Renal pelvis (tissue), 12 donors: ENCODE measurements at places on chromosomes 4 and X. TPM values are rescaled to one million over a fixed set of nuclear protein-coding genes. Genes with fewer than 3 reads are reported as not detected.

Gene CDS1
- 24.3 TPM for polyA plus RNA-seq

Gene NALF2
- 0.55 TPM for polyA plus RNA-seq

Gene IL1RAPL2
- polyA plus RNA-seq, result 1.5 TPM

Gene XPNPEP2
- 87.7 TPM for polyA plus RNA-seq

Gene GPC4
- 21.5 TPM for polyA plus RNA-seq

Gene CYLC1
- not detected for polyA plus RNA-seq

Gene NOP14
- 29.7 TPM for polyA plus RNA-seq

Gene REELD1
- polyA plus RNA-seq, result 0.90 TPM

Gene CRMP1
- polyA plus RNA-seq, result 62.6 TPM

Gene GIMD1
- not detected for polyA plus RNA-seq

Gene GAGE13
- not detected for polyA plus RNA-seq

Gene CXCL11
- polyA plus RNA-seq, result 0.38 TPM

Gene PABPC1L2A
- not detected for polyA plus RNA-seq

Gene C4orf50
- polyA plus RNA-seq, result 0.01 TPM

Gene GK
- 70.2 TPM for polyA plus RNA-seq

Gene NR0B1
- polyA plus RNA-seq, result 0.14 TPM

Gene GUCY1A1
- polyA plus RNA-seq, result 60.0 TPM

Gene MAML3
- polyA plus RNA-seq, result 17.6 TPM

Gene CT45A9
- polyA plus RNA-seq, result not detected

Gene ADGRL3
- polyA plus RNA-seq, result 22.2 TPM

Gene SPINK2
- not detected for polyA plus RNA-seq

Gene CNKSR2
- 1.3 TPM for polyA plus RNA-seq

Gene PYURF
- polyA plus RNA-seq, result 116 TPM

Gene CDX4
- not detected for polyA plus RNA-seq

Gene NEUROG2
- not detected for polyA plus RNA-seq

Gene SSX1
- not detected for polyA plus RNA-seq

Gene CFAP299
- polyA plus RNA-seq, result 0.60 TPM

Gene PNPLA4
- polyA plus RNA-seq, result 28.3 TPM

Gene GPM6B
- polyA plus RNA-seq, result 21.4 TPM

Gene BEND4
- 0.95 TPM for polyA plus RNA-seq

Gene CPE
- polyA plus RNA-seq, result 152 TPM

Gene AR
- 3.0 TPM for polyA plus RNA-seq

Gene TCEAL3
- 39.0 TPM for polyA plus RNA-seq

Gene FRAS1
- polyA plus RNA-seq, result 102 TPM

Gene TRPC5OS
- 0.16 TPM for polyA plus RNA-seq

Gene LRAT
- 1.8 TPM for polyA plus RNA-seq

Gene P2RY4
- 0.68 TPM for polyA plus RNA-seq

Gene CCDC120
- polyA plus RNA-seq, result 14.7 TPM

Gene DMD
- polyA plus RNA-seq, result 16.2 TPM

Gene MAOB
- polyA plus RNA-seq, result 50.2 TPM

Gene TMEM154
- polyA plus RNA-seq, result 1.1 TPM

Gene CT45A5
- not detected for polyA plus RNA-seq

Gene DIPK2B
- polyA plus RNA-seq, result 8.1 TPM

Gene ANTXR2
- polyA plus RNA-seq, result 61.7 TPM

Gene LDB2
- 79.8 TPM for polyA plus RNA-seq

Gene COPS4
- 80.7 TPM for polyA plus RNA-seq

Gene CT45A10
- not detected for polyA plus RNA-seq

Gene CSN2
- polyA plus RNA-seq, result not detected

Gene NPY5R
- polyA plus RNA-seq, result 3.7 TPM

Gene DTHD1
- polyA plus RNA-seq, result not detected

Gene CXCL5
- not detected for polyA plus RNA-seq

Gene MCF2
- polyA plus RNA-seq, result 1.0 TPM
